ENCODE measurements at places on chromosomes 2 and 18.

GRCh38 chr2:31945572-31945935 is 65.3 kb downstream of the MEMO1 start:
- no peak for DNase-seq

DNA sequence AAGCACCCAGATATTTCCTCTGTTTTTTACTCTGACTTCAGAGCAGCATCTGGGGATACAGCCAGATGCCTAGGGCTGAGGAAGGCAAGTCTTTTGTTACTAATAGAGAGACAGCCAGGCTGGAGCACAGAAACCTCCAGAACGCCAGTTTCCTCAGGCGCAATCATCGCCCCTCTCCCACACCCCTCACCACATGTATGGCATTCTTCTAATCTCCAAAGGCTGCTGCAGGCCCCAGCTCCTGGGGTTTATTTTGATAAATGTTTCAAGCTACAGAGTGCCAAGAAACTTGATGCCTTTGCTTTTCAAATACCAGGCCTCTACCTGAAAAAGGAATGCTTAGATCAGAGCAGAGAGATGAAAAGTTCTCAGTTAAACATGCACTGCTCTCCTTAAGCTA is 283.6 kb downstream of the RBM43 start:
- no peak for DNase-seq

DNA sequence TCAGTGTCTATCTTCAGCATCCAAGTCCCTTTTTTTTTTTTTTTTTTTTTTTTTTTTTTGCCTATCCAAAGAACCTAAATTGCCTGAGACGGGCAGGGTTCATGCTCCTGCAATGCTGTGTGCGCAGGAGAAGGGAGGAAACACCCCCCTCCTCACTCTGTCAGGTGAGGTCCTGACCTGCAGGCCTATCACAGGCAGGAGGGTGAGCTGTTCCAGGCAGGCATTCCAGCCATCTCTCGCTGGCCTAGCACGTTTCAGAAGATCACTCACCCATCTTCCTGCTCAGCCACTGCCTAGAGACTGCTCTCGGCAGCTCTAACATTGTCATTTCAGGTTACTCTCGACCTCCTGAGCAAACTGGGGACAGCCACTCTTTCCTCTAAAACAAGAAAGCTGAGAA is 48.4 kb upstream of the LAPTM4A start:
- DNase-seq = no peak

DNA sequence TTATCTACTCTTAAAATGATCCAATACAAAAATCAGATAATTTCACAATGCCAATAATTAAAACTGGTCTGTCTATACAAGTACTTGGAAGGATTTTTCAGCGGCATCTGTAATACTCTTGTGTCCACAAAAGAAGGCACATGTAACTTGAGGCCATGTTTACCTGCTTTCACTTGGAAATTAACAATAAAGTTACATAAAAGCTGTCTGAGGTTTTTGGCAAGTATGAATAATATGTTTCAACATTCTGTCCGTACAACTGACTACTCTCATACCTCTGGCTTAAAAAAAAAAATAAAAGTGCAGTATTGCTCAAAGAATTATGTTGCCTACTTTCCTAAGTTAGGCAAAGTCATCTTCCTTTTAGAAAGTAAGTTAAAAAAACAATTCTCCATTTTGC is 253.6 kb downstream of the NBAS start:
- DNase-seq = no peak

DNA sequence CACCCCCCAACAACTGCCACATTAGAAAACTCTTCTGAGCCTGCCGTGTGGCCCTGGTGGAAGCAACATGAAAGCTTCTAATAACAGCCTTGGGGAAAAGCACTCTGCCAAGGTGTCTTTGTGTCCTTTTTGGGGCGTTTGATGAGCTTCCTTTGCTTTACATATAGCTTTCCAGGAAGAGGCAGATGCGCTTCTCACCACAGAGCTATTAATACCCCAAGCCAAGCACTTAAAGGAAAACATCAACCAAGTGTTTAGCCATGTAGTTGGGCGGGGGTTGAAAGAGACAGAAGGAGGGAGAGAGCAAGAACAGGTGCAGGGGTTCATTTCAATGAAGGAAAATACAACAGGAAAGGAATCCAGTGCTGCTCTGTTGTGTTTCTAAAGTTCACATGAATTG is 176.1 kb downstream of the VAPA start:
- no peak for DNase-seq

- no peak for DNase-seq
These were observed 256.7 kb upstream of the SETBP1 start for GRCh38 chr18:44423814-44424644.

GRCh38 chr18:63111671-63112402 is 207.7 kb downstream of the BCL2 start:
- DNase-seq = no peak

GRCh38 chr2:78754930-78755329 is 270.6 kb upstream of the REG3G start:
- no peak for DNase-seq

DNA sequence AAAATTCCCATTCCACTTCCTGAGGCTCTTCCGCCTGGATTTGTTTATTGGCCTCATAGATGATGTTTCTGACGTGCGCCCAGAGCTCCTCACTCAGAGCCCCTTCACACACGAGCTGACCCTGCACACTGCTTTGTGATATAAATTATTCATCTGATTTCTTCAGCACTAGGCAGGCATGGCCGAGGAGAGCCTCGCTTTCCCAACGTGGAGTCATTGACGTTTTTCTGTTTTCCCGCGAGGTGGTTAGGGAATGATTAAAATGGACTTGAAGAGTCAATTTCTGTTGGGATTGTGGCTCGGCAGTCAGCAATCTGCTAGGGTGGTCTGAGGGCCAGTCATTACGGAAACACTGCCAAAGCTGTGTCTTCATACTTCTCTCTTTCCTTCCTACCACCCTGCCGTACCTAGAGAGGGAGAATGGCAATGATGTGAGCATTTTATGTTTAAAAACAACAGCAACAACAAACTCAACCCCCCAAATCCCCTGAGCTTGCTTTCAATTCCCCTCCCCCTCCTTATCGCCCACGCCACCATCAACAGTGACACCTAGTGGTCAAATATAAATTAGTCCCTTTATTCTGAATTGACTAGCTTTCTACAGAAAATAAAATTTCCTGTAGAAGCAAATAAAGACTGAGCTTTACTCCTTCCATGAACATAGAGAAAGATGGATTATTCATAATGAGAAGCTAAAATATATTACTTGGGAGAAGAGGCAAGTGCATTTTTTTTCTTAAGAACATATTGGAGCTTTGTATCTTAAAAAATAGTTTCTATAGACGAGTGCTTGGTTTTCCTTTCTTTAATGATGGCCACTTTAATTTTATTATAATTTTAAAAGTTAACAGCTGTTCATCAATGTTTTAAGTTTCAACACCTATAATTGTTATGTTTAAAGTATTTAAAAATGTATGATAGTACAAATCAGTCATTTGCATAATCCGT is 285.1 kb downstream of the MTX2 start:
- DNase-seq = peak; percentile 43

GRCh38 chr2:153163055-153163454 is 315.5 kb downstream of the RPRM start:
- peak; percentile 53 for DNase-seq

DNA sequence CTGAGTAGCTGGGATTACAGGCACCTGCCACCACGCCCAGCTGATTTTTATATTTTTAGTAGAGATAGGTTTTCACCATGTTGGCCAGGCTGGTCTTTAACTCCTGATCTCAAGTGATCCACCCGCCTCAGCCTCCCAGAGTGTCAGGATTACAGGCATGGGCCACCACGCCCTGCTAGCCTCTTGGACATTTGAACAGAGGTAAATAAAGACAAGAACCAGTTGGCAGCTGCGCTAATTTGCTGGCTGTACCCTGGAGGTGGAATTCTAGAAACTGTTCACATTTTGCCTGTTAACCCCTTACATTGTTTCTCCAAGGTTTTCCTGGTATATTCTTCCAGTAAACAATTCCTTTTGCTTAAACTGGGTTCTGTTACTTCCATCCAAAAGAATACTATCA is 132.9 kb downstream of the CDH2 start:
- DNase-seq = no peak

DNA sequence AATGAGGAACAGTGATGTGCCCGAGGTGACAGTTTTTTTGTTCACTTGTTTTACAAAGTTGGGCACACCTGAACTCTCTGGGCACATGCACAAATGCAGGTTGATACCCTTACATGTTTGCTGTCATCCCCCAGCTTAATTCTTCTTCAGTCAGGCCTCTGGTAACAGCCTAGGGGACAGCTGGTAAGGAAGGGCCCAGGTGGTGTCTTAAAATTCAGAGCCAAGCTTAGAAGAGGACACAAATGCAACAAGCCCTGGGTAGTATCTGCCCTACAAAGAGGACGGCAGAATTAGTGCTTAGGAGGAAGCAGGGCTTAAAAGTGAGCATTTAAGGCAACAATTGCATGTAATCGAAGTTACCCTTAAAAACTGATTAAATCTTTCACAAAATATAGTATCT is 171.9 kb upstream of the ACAA2 start:
- no peak for DNase-seq

- no peak for DNase-seq
These were observed 426.0 kb downstream of the TGIF1 start for GRCh38 chr18:3875961-3876360.

GRCh38 chr18:3140986-3141639 is 78.7 kb downstream of the MYOM1 start:
- no peak for DNase-seq

GRCh38 chr2:76895469-76895868 is 626.7 kb downstream of the LRRTM4 start:
- no peak for DNase-seq

GRCh38 chr18:9109523-9109922 is 7.0 kb downstream of the NDUFV2 start:
- DNase-seq = no peak

DNA sequence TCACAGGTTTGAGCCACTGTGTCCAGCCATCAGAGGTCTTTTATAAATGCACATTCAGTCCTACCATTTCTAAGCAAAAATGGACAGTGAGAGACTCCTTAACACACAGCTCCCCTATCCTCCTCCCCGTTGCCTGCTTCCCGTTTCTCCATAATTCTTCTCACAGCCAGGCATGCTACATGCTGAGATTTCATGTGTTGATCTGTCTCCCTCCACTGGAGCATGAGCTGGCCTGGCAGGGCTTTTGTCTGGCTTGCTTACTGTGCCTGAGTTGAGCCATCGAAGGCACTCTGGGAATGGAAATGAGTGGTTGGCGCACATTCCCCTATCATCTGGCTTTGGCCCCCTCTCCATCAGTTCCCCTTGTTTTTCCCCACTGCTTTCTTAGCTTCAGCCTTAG is 413.5 kb downstream of the PTPRM start:
- DNase-seq = no peak

DNA sequence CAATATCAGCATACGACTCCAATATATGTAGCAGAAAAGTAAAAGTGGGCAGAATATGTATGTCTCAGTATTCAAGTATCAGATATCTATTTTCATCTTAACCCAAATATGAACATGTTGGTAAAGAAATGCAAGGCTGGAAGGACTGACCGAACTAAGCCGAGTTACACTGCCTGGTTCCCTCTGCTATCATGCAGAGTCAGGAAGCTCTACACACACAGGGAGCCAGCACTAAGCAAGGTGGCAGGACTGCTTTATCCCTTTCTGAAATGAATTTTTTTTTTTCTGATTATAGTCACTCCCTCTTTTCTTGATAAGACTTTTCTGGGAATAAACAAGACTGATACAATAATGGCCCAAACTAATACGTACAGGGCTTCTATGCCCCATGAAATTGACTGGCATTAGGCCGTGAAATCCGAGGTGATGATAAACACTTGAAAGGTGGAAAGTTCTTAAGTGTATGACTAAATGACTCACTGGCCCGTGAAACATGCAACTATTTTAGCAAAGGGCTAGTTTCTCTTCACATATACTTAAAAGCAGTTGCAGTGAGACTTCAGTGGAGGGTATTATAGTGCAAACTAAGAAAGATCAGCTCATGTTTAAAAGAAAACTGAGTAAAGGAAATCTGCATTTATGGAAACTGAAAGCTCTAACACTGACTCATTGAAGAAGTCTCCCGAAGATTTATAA is 14.9 kb downstream of the DPP4 start:
- no peak for DNase-seq

GRCh38 chr18:35730691-35731370 is 149.3 kb downstream of the GALNT1 start:
- no peak for DNase-seq

GRCh38 chr2:120465989-120466703 is 120.2 kb downstream of the INHBB start:
- DNase-seq = no peak

GRCh38 chr18:55421308-55421614 is 166.7 kb downstream of the TCF4 start:
- no peak for DNase-seq

DNA sequence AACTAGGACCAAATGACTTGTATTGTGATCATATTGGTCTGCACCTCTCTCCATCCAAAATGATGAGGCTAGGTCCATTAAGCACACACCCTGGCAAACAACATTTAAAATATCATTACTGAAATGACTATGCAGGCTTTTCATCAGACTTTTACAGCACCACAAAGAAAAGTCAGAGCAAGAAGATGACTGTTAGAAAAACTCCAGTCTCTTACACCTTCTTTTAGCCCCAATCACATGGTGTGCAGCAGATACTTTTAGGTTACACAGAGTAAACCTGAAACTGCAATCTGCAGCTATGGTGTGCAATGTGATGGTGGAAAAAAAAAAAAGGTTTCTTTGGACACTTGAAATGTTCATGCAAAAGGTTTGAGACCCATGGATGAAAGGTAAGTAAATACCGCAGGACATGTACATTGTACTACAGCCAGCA is 5.4 kb upstream of the POLI start:
- no peak for DNase-seq

GRCh38 chr2:239421851-239422250 is 21.0 kb upstream of the HDAC4 start:
- no peak for DNase-seq

GRCh38 chr2:8593243-8593642 is 88.6 kb upstream of the ID2 start:
- DNase-seq = no peak

GRCh38 chr2:235194836-235195235 is 243.0 kb downstream of the SH3BP4 start:
- DNase-seq = no peak

GRCh38 chr18:12239431-12239830 is 14.7 kb upstream of the CIDEA start:
- no peak for DNase-seq

DNA sequence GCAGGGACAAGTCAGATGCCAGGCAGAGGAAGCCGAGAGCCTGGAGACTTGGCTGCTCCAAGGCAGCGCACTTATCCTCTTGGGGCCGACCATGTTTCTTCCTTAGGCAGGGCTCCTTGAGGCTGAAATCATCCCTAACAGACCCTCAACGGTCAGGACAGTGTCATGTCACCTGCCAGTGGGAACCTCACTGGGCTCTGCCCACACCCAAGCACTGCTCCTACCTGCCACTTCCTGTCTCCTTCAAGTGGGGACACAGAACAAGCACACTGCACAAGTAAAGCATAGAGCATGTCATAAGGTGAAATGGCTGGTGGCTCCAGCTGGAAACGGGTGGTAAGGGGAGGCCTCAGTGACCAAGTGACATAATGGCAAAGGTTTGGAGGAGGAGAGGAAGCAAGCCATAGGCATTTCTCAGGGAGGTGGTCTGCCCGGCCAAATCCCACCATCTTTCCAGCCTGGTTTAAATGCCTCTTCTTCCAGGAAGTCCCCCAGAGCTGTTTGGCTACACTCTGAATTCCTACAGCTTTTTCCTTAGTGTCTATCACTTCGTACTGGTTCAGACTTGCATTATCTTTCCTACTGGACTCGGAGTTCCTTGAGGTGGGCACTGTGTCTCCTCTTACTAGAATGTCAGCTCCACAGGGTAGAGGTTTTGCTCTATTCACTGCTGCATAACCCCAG is 7.3 kb upstream of the ATOH8 start:
- no peak for DNase-seq

- DNase-seq = no peak
These were observed 27.5 kb downstream of the PMAIP1 start for GRCh38 chr18:59927246-59927825.

- no peak for DNase-seq
These were observed 591.3 kb upstream of the ZNF804A start for GRCh38 chr2:184006998-184007397.
